Right renal cortex interstitium (tissue), 3 donors: ENCODE measurements at places on chromosomes 3 and 15. TPM values are rescaled to one million over a fixed set of nuclear protein-coding genes. Genes with fewer than 3 reads are reported as not detected.

Gene AADACL2
- polyA plus RNA-seq, result not detected

Gene GP9
- 2.2 TPM for polyA plus RNA-seq

- DNase-seq, result no peak
These were observed 132.9 kb downstream of the ZNF621 start for GRCh38 chr3:40657623-40658022.

Gene C3orf70
- 8.8 TPM for polyA plus RNA-seq

DNA sequence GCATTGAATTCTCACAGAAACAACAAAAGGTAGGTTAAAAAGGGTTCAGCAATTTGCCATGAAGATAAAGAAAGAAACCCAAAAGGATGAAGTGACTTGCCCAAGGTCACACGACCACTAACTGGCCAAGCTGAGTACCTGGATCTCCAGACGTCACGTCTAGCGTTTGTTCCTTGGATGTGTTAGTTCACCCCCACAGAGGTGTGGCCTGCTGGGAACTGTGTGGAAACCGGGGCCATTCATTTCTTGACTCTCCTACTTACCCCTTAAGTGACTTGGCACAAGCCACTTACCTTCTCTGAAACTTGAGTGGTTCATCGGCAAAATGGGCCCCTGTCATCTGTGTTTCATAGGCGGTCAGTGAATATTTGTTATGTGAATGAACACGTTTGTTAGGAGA, 244.3 kb upstream of the SLCO3A1 start:
- no peak for DNase-seq

GRCh38 chr3:42814914-42815507, 5.8 kb downstream of the ACKR2 start:
- no peak for DNase-seq

Gene TRIP4
- 39.5 TPM for polyA plus RNA-seq

DNA sequence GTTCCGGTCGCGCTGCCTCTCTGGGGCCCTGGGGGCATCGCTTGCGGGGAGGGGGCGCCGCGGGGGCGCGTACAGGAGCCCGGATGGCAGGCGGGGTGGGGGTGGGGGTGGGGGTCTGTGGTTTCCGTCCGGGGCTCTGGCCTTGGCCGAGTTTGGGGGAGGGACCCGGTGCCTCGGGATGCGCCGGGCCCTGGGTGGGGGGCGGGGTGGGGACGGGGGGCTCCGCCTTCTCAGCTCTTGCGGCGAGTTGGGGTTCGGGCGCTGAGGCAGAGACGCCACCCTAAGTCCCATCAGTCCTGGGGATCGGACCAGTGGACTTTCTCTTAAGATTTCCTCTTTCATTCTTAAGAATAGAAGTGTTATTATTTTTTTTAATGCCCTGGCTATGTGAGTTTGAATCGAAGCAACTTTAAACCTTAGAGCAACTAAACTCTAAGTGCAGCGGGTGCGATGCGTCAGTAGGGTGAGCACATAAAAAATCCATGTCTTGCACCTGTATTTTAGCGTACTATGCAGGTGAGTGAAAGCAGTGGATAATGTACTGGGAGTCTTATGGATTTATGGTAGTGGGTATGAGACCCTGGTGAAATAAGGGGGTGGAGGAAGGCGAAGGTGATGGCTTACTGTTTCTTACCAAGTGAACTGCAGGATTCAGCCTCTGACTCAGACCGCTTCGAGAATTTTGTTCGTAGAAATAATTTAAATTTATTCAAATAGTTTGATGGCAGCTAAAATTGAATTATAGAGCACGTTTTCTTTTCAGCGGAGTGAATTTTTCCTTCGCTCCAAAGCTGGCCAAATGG, 762 bp downstream of the CTNNB1 start:
- no peak for DNase-seq

Gene C15orf62
- polyA plus RNA-seq, result 1.7 TPM

Gene GAP43
- 0.37 TPM for polyA plus RNA-seq
